Caco-2 (cell line): ENCODE measurements at places on chromosomes 2 and 18.

GRCh38 chr2:30764021-30764800 is 43.0 kb downstream of the CAPN13 start:
- no peak for DNase-seq

DNA sequence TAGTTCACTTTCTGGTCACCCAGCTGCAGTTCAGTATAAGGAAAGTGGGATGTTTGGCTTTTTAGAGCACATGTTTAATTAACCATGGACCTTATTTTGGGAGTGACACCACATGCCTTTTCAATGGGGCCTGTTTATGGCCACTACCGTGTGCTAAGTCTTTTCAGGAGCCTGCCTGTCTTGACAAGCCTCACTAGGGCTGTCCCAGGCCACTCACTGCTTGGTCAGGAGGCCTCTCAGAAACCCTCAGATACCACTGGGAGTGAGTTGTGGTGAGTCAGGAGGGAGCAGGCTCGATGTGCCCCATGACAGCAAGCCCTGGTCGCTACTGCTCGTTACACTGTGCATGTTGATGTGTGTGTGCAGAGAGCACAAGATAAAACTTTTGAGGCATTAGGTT is 123.0 kb downstream of the MAP4K4 start:
- DNase-seq = no peak

DNA sequence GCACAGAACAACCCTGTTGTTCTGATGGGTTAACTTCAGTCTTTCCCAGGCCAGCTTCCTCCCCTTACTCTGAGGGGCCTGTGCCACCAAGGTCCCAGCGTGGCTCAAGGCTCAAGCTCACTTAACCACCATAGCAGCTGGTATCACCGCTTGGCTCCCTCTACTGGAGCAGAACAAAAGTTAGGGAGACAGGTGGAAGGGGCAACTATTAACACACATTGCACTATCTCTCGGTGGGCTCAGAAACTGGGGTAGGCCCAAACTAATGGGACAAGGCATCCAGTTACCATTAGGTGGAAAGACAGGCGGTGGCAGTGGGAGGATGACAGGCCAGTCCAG is 88.7 kb upstream of the ATL2 start:
- DNase-seq = peak; percentile 48

GRCh38 chr2:182477774-182478173 is 50.9 kb upstream of the PDE1A start:
- DNase-seq = no peak

GRCh38 chr2:235940330-235940729 is 227.9 kb downstream of the GBX2 start:
- DNase-seq = no peak

GRCh38 chr2:19577723-19578122 is 219.3 kb upstream of the OSR1 start:
- no peak for DNase-seq

GRCh38 chr18:49529596-49529995 is 32.3 kb upstream of the LIPG start:
- DNase-seq = no peak

- DNase-seq = peak; percentile 17
Measured at GRCh38 chr2:26552641-26553374, 74.9 kb upstream of the OTOF start.

GRCh38 chr2:33457556-33458247 is 18.7 kb upstream of the RASGRP3 start:
- peak; percentile 26 for DNase-seq

DNA sequence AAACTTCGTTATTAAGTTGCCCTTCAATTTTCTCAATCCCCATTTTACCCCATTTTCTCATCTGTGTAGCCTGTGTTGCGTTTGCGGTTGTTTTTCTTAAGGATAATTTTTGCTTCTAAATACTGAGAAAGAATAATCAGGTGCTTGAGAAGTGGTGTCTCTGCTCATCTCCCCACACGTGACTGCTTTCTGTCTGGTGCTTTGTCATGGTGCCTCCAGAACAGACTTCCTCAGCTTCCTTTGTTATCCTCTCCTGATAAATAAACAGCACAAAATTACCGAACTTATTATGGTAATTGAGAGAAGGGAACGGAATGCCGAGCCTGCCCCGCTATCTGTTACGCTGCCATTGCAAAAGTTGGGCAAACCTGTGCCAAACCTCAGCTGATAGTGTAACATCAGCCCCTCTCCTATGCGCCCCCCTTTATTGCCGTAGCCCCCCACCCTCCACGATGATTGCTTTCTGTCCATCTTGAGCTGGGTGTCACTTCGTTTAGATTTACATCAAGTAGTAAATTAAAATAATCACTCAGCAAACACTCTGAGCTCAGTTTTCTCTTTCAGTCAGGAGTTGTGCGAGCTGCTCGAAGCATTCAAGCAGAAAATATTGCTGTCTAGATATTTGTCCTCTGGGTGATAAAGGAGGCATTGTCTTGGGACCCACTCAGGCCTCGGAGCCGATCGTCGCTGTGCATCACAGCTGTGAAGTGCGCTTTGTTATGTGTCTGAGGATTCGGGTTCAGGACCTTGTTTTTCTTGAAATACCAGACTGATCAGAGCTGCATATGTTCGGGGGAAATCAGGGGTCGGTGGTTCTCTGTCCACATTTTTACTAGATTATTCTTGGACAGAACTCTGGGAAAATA is 1008.5 kb upstream of the FANCL start:
- DNase-seq = no peak

- DNase-seq = no peak
Measured at GRCh38 chr2:120702801-120703200, 32.9 kb upstream of the GLI2 start.

DNA sequence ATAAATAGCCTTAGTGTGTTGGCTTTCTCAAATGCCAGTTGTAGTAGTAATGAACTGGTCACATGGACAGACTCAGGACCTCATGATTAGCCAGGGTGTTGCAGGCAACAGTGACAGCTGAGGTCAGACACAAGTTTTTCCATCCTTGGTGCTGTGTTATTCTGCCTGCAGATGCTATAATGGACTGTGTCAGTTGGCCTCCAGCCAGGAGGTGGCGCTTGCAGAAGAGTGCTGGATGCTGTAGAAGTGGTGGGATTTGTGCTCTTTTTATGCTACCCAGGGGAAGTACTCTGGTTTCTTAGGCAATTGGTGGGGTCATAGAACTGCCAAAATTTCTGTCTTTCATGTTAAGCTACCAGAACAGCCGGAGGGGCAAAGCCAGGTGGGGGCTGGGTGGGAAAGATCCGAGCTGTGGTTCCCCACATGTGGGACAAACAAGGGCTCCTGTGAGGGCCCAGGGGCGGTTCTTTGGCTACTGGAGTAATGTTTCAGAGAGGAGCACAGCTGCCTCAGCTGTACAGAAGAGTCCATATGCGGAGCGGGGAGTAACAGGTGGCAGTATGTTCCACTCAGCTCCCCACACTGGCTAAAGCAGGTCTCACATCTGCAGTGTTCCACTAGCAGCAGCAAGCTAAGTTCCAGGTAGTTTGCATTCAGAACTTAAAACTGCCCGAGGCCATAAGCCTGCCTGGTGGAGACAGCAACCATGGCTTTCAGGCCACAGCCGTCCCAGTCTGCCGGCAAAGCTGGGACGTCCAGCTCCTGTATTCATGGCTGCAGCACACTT is 104.4 kb downstream of the GULP1 start:
- DNase-seq = no peak

GRCh38 chr2:111239107-111239506 is 118.4 kb downstream of the BCL2L11 start:
- DNase-seq = no peak

DNA sequence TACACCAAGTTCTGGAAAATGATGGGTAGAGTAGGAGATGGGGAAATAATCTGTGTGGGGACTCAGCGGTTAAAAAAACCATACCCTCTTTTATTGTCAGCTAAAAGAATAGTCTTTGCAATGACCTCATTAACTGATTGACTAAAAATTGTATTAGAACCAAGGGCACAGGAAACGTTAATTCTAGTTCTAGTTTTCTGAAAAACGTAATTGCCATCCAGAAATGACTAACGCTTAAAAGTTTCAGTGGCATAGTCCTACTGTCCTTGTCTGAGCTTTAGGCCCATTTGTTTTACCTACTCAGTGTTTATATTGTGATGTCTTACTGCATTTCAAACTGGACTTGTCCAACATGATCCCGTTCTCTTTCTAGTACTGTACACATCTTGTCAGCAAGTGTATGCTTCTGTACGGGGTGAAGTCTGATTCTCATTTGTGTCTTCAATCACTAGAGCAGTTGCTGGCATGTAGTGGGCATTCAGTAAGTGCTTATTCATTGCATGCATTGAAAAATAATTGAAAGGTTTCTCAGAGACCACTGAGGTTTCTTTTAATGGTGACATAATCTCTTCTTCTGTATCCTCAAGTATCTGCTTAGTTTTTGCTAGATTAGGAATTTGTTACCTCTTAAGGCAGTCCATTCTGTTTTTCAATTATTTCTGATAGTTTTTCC is 81.5 kb downstream of the ZNF407 start:
- DNase-seq = no peak

DNA sequence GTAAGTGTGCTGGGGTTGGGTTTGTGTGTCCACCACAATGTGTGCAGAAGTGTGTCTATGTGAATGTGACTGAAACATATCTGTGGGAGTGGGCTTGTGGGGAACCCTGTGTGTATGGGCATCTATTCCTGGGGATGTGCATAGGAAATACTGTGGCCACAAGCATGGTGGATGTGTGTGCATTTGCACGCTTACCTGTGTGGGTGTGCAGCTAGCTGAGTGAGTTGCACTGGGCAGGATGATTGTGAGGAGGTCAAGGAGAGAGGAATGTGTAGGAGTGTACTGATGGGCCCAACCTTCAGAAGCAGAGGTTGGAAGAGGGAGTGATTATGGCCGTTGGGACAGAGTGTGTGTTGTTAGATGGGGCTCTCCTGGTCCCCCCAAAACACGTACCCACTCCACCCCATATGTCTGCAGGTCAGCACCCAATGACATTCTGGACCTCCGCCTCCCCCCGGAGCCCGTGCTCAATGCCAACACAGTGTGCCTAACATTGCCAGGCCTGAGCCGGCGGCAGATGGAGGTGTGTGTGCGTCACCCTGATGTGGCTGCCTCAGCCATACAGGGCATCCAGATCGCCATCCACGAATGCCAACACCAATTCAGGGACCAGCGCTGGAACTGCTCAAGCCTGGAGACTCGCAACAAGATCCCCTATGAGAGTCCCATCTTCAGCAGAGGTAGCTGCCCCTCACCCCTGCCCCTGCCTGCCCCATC is 1.2 kb downstream of the WNT10A start:
- DNase-seq = peak; percentile 23

DNA sequence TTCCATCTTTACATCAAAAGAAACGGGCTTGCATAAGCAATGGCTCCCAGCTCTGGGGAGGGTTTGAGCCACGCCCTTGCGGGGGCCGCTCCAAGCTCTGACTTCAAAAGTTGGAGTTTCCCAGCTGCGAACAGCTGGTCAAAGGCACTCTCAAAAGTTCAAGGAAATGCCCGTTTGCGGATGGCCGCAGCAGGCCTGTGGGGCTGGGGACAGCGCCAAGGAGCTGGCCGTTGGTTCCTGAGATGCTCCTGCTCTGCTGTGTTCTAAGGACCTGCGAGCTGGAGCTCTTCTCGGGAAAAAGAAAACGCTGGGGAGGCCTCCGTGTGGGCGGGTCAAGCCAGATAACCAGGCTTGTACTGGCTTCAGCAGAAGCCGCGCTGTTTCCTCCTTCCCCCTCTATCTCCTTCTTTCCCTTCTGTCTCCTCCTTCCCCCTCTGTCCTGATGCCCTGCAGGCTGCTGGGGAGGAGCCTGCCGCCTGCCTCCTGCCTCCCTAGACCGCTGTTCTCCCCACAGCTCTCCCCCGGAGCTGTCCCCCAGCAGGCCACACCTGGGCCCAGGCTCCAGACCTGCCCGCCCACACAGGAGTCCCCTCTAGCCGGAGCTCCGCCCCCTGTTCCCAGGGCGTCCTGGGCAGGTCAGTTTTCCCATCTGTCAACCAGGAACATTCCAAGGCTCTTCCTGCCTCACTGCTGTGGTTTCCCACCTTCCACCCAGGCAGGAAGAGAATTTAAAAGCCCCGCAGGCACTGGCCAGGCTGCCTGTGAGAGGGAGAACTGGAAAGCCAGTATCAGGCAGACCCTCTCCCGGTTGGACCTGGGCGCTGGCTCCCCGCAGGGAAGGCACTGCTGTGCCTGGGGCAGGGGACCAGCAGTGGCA is 14.1 kb downstream of the KLF11 start:
- peak; percentile 90 for DNase-seq

DNA sequence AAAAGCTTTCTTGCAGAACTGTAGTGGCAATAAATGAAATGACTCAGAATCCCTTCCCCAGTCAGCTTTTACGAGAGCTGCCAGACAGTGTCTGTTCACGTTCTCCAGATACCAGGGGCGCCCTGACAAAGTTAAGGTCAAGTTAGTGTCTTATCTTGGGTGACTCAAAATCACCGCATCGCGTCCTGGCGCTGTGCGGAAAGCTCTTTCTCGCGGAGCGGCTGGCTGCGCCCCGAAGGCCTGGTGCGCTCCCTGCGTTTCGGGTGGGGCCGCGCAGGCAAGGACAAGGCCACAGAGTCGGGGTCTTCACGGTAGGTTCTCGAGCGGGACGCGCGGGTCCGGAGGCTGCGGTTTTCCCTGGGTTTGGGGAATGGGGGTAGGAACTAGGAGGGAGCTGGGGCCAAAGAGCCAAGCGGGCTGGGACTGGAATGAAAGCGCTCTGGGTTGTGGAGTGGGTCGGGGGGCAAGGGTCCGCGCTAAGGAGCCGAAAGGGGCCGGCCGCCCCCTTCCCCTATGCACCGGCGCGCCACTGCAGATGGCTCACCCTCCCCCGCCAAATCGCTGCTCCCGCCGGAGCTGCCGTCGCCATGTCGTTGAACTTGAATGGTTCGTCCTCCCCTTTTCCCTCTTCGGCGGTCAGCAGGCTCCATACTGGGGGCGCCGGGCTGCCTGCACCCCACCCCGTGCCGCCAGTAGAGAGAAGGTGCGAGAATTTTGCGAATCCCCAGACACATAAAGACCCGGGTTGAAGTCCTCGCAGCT is 2.6 kb upstream of the HOXD11 start:
- no peak for DNase-seq

DNA sequence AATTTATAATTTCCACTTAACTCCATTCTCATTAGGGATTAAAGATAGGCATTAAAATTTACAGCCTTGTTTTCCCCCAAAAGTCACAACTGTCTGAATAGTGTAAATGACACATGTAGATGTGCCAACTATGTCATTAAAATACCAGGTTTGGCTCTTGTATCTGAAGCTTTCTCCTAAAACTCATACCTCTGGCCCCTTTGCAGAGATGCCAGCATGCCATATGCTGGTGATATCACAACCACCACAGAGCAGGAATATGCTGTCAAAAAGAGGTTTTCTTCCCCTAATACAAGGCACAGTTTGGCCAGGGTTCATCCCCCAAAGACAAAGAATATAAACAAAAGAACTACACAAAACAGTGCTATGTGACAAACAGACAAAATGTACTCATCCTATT is 65.4 kb downstream of the REV1 start:
- no peak for DNase-seq
